ENCODE measurements at places on chromosomes 12 and 14. TPM values are rescaled to one million over a fixed set of nuclear protein-coding genes. Genes with fewer than 3 reads are reported as not detected.

The KCNJ8 gene
- 17.5 TPM for total RNA-seq

The ABCC9 gene
- 32.4 TPM for total RNA-seq

The TMPRSS12 gene
- total RNA-seq = not detected

GRCh38 chr14:44316647-44317440, 190.2 kb downstream of the FSCB start:
- no peaks in the 10 kb centered on the region for H3K4me1 ChIP-seq
- no peak overlapping the region for H3K27ac ChIP-seq
- H3K27me3 ChIP-seq = no peaks in the 10 kb centered on the region
- no peaks in the 10 kb centered on the region for H3K36me3 ChIP-seq

- no peak overlapping the region for H3K4me3 ChIP-seq
- peaks cover 45% of the 10 kb centered on the region for H3K4me1 ChIP-seq
- H3K36me3 ChIP-seq = no peaks in the 10 kb centered on the region
- no peak for DNase-seq
- H3K27ac ChIP-seq = peak overlapping the region; percentile 61
Measured at GRCh38 chr12:47065546-47065945, 13.9 kb upstream of the PCED1B start.

DNA sequence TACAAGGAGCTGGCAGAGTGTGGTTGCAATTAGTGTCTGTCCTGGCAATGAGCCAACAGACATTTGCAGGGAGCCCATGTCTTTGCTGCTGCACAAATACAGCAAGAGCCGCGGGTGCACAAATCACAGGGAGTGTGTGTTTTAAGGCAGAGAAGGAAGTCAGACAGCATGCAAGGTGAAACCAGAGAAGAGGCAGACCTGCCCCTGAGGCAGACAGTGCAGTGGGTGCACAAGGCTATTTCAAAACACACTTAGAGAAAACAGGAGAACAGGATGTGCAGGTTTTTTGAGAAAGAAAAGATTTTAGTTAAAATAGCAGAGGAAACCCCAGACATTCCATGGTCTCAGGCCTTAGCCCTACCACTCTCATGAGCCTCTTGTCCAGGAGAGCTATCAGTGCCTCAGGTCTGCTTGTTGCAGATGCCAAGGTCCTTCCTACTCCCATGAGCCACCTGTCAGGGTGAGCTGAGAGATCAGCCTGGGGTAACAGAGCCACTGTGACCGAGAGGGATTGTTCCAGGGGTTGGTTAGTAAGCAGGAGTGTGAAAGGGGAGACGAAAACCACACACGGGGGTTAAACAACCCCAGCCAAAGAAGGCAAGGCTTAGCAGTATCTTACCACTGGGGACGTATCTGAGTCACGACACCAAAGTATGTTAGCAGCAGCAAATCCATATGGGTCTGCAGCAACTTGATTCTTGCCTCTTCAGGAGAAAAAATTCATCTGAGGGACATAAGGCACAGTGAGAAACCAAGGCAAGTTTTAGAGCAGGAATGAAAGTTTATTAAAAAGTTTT, 78.1 kb downstream of the C14orf132 start:
- DNase-seq = no peak
- H3K36me3 ChIP-seq = no peaks in the 10 kb centered on the region
- H3K4me3 ChIP-seq = no peak overlapping the region
- H3K4me1 ChIP-seq = peaks cover 5% of the 10 kb centered on the region
- no peaks in the 10 kb centered on the region for H3K27me3 ChIP-seq

DNA sequence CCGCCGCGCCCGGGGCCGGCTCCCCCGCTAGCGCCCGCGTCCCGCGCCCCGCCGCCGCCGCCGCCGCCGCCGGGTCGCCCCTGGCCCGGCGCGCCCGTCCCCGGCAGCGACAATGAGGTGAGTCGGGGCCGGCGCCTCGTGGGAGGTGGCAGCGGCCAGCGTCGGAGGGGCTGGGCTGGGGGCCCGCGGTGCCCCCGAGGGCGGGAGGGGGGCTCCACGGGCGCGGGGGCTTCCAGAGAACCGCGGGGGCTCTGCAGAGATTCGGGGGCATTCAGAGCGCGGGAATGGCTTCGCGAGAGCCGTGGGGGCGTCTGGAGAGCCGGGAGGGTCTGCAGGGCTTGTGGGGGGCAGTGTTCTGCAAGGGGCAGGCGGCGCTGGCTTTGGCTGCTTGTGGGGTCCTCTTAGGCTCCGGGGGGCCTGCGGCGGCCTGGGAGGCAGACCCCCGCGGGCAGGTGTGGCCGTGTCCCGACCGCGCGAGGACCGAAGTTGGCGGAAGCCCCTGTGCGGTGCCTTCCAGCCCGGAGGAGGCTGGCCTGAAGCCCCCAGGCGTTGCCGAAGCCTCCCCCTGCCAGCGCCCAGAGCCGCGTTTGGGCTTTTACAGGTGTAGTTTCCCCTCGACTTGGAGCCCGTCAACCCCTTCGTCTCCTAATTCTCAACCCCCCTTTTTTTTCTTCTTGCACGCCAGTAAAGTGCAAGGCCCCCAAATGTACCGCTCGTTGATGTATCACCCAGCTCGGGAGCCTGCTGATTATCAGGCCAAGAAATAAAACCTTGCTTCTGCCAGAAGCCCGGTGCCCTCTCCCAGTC, 93.1 kb upstream of the EVL start:
- peaks cover 17% of the 10 kb centered on the region for H3K4me1 ChIP-seq
- no peak for DNase-seq
- peak overlapping the region; percentile 66 for H3K4me3 ChIP-seq

DNA sequence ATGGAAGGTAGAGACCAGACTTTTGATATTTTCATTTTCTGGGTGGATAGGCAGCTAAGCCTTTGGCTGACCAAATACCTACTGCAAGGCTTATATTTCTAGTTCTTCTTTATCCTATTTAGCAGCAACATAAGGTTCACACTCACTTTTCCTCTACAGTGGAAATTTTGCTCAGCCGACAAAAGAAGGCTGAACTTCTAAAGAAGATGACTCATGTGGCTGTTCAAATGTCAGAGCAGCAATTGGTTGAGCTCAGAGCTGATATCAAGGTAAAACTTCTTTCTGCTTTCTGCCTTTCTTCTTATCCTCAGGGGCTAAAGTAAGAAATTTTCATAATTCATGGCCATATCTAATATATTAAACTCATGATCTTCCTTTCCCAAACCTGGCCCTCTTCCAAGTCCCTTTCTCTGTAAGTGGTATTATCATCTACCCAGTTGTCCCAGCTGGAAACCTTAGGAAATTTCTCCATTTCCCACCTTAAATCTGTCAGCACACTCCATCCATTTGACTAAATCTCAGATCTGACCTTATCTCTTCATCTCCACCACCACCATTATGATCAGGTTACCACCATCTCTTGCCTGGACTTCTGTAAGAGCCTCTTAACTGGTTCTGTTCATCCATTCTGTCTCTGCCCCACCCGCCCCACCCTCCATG, 19.8 kb upstream of the KCNH3 start:
- no peak overlapping the region for H3K27ac ChIP-seq
- H3K36me3 ChIP-seq = no peaks in the 10 kb centered on the region
- no peak overlapping the region for H3K4me3 ChIP-seq
- no peaks in the 10 kb centered on the region for H3K27me3 ChIP-seq
- DNase-seq = no peak
- H3K4me1 ChIP-seq = no peaks in the 10 kb centered on the region

DNA sequence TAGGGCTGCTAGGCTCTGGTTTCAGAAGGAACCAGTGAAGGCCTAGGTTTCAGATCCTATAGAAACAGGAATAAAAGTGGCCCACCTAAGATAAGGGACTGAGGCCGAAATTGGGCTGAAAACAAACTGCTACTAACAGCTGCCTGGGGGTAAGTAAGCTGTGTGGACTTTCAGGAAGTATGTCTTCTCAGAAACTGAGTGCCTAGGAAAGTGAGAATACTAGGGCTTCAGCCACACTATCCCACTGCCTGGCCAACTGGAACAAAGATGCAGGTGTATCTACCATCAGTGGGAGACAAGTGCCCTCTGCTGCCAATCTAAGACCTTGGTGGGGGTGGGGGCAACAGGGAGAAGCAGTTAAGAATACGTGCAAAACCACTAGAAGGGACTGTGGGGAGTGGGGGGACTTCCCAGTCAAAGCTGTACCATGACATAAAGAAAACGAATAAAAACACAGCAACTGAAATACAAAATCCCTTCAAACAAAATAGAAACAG, 82.5 kb downstream of the MED13L start:
- no peak overlapping the region for H3K27ac ChIP-seq
- no peaks in the 10 kb centered on the region for H3K4me1 ChIP-seq
- H3K36me3 ChIP-seq = no peaks in the 10 kb centered on the region
- H3K4me3 ChIP-seq = no peak overlapping the region
- H3K27me3 ChIP-seq = no peaks in the 10 kb centered on the region

DNA sequence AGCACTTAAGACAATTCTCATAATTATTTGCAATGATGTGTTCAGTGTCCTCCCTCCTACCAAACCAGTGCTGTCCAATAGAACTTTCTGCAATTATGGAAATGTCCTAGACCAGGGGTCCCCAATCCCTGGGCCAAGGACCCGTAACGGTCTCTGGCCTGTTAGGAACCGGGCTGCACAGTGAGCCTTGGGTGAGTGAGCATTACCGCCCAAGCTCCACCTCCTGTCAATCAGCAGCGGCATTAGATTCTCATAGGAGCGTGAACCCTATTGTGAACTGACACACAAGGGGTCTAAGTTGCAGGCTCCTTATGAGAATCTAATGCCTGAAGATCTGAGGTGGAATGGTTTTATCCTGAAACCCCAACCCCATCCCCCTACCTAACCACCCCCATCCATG, 3.9 kb downstream of the SVOP start:
- H3K4me3 ChIP-seq = no peak overlapping the region
- no peak overlapping the region for H3K27ac ChIP-seq
- H3K27me3 ChIP-seq = no peaks in the 10 kb centered on the region
- no peaks in the 10 kb centered on the region for H3K36me3 ChIP-seq
- H3K4me1 ChIP-seq = no peaks in the 10 kb centered on the region
- DNase-seq = no peak

DNA sequence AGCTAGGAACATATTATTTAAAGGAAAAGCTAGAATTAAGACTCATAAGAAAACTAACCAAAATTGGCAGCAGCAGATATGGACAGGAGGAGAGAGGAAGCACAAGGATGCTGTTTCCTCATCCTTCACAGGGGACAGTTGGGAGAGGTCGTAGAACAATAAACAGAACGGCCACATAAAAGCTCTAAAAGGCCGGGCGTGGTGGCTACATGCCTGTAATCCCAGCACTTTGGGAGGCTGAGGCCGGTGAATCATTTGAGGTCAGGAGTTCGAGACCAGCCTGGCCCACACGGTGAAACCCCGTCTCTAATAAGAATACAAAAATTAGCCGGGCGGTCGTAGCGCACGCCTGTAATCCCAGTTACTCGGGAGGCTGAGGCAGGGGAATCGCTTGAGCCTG, 10.5 kb downstream of the TCL1B start:
- H3K4me1 ChIP-seq = no peaks in the 10 kb centered on the region
- no peak overlapping the region for H3K27ac ChIP-seq
- H3K27me3 ChIP-seq = no peaks in the 10 kb centered on the region
- no peak for DNase-seq
- no peak overlapping the region for H3K4me3 ChIP-seq

DNA sequence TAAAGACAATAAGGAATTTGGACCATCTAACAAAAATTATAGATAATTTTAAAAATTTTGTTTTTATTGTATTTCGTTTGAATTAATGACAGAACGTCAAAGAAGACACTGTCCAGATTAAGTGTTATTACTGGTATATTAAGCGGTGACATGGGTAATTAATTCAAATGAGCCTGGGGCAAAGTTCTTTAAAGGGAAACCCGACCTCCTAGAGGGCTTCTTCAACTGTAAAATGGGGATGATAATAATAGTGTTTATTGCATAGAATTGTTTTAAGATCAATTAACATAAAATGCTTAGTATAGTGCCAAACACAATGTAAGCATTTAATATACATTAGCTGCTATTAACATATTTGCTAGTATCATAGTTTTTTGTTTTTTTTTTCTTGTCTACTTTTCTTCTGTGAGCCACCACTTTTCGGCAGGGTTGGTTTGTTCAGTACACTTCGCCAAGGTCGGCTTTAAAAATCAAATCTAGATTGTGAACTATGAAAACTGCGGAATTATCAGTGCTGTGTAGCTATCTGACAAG, 514 bp upstream of the LARP4 start:
- peak overlapping the region; percentile 87 for H3K27ac ChIP-seq
- peaks cover 28% of the 10 kb centered on the region for H3K4me1 ChIP-seq
- H3K4me3 ChIP-seq = peak overlapping the region; percentile 79
- DNase-seq = no peak
- no peaks in the 10 kb centered on the region for H3K27me3 ChIP-seq

- DNase-seq = no peak
- H3K27ac ChIP-seq = peak overlapping the region; percentile 84
- H3K4me3 ChIP-seq = no peak overlapping the region
- H3K27me3 ChIP-seq = no peaks in the 10 kb centered on the region
Measured at GRCh38 chr14:102523200-102523568, 13.6 kb upstream of the ANKRD9 start.

- DNase-seq = no peak
- peaks cover 51% of the 10 kb centered on the region for H3K36me3 ChIP-seq
- no peaks in the 10 kb centered on the region for H3K4me1 ChIP-seq
- no peak overlapping the region for H3K4me3 ChIP-seq
- no peaks in the 10 kb centered on the region for H3K27me3 ChIP-seq
Measured at GRCh38 chr12:4302881-4303280, 18.1 kb upstream of the TIGAR start.

DNA sequence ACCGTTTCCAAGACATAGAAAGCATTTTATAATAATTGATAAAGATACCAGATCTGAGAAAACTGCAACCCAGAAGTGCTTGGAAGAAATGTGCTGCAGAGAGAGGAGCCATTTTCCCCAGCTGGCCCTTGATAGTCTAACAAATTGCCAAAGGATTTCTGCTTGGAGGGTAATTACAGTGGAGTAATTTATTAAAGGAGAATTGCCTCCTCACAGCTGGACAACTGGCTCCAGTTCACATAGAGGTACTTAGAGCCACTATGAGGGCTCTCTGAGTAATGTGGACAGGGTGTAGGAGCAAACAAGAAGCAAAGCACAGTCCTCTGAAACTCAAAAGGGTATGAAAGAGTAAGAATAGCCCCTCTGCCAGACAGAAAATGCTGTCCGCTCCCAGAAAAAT, 335.6 kb downstream of the SYT1 start:
- no peaks in the 10 kb centered on the region for H3K27me3 ChIP-seq
- no peaks in the 10 kb centered on the region for H3K4me1 ChIP-seq
- no peak for DNase-seq
- no peaks in the 10 kb centered on the region for H3K36me3 ChIP-seq
- H3K4me3 ChIP-seq = no peak overlapping the region

- DNase-seq = no peak
- no peaks in the 10 kb centered on the region for H3K36me3 ChIP-seq
- H3K27ac ChIP-seq = no peak overlapping the region
- H3K27me3 ChIP-seq = no peaks in the 10 kb centered on the region
Measured at GRCh38 chr12:121717041-121717699, 4.6 kb downstream of the TMEM120B start.

Data from sigmoid colon (tissue), 7 donors.